ENCODE measurements at places on chromosomes 6 and 20.

DNA sequence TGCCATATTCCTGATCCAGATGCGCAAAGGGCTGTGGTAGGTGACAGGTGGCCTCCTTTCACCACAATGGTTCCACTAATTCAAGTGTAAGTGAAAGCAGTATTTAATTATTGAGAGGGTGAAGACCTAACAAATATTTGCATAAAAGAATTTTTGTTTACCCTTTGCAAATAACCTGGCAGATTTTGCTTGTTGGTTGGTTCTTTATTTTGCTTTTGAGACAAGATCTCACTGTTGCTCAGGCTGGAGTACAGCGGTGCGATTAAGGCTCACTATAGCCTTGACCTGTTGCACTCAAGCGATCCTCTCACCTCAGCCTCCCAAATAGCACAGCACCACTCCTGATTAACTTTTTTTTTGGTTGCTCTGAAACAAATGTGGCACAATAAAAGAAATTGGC lies 49.2 kb downstream of the PCNA start:
- no peak for DNase-seq

DNA sequence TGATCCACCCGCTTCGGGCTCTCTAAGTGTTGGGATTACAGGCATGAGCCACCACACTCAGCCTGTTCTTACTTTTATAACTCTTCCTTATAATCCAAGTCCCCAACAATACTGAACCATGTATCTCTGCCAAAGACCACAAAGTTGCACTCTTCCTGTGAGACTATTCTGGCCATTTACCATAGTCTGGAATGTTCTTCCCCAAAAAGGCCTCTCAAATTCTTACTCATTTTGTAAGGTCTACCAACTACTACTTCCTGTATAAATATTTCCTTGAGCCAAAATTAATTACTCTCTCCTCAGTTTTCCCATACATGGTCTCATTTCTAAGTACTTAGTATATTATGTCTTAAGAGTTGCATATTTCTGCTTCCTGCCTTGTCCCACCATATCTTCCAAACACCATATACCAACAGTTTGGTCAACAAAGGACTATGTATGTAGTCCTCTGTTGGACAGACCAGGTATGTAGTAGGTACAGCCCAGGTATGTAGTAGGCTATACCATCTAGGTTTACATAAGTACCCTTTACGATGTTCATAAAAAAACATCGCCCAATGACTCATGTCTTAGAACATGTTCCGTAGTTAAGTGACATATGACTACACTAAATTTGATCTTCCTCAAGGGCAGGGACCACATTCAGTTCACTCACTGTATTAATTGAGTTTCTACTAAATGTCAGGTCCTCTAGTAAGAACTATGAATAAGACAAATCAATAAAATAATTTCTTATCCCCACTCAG lies 22.0 kb downstream of the RANBP9 start:
- DNase-seq = no peak

- DNase-seq = no peak
Measured at GRCh38 chr6:127277878-127278843, 11.5 kb downstream of the RNF146 start.

- no peak for DNase-seq
Measured at GRCh38 chr20:19921284-19921793, 95.8 kb upstream of the NAA20 start.

DNA sequence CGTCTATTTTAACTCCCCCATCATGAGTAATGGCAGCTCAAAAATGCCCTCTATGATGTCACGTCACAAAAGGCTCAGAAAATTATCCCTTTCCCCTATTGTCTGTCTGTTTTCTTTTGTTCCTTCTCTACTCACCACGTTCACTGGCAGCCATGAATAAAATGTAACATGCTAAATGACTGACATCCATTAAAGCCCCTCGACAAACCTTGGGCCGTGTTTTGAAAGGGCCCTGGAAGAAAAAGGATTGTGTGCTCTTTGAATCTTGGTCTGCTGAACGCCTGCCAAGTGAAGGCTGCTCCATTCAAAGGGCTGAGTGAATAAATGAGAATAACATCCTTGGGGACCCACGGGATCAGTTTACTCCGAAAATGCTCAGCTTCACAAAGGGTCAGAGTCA lies 118.7 kb downstream of the RPS12 start:
- DNase-seq = no peak

DNA sequence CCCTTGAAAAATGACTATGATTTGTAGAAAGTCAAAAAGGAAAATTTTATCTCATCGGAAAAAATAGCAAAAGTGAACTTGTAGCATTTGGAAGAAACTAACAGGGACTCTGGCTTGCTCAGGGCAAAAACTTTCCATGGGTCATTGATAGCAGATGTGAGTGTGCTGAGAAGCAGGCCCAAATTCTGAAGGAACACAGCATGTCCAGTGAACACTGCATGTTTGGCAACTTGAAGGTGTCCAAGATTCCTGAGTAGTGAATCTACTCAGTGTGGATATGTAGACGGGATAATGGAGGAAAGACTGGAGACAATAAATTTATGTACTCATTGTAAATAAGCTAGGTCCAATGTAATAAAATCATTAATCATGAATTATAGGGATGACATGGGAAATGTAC lies 8.2 kb downstream of the SLC17A2 start:
- DNase-seq = no peak

DNA sequence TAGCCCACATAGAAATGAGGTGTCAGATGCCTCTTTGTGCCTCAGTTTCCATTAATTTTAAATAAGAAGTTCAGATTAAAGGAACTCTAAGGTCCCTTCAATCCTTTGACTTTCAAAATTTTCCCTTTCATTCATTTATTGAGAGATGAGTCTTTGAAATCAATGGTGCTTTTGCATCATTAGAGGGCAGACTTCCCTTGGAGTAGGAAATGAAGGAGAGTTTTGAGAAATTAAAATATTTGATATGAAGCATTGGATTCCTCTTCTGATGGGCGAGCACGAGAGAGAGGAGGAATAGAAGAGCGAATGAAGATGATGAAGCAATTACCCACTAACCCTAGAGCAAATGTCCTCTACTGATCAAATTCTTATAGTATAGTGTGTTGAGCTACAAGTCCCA lies 105.7 kb downstream of the EDN1 start:
- DNase-seq = no peak

DNA sequence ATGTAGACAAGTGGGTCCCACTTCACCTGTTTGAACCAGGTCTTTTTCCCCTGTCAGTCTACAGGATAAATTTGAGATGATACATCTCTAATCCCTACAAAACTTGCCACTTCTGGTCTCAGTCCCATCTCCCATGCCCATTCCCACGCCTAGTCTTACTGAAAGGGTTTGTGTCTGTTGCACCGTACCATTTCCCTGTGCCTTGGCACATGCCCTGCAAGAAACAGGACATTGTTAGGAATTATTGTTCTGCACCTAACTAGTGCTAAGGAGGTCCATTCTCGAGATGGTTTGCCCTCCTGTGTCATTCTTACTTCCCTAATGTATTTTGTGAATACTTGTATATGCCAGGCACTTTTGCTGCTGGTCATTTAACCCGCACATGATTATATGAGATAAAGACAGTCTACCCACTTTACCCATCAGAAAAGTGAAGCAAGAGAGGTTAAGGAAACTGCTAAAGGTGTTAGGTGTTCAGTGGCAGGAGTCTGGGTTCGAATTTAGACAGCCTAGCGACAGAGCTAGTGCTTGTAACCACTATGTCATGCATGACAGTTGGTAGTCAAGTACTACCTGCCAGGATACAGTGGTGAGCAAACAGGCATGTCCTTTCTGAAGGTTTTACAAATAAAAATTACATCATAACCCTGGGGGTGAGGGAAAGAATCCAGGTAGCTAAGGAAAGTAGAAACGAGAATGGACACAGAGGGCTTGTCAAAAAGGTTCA lies 12.7 kb downstream of the FAM217A start:
- no peak for DNase-seq

DNA sequence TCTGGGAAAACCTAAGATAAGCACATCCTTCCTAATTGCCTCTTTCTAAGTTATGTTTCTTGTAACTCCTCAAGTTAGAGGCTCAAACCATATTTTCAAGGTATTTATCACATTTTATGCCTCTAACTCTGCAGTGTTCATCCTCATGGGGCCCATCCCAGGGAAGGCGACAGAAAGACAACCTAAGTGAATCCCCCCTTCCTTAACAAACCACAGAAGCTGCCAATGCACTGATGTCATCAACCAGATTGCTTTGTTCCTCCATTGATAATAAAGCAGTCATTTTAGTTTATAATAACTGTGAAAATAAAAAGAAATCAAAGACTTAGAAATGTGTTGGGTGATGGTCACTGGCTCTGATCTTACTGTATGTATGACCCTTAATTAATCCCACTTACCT lies 119.5 kb upstream of the TCF21 start:
- no peak for DNase-seq

- no peak for DNase-seq
Measured at GRCh38 chr20:2149507-2149906, 47.9 kb downstream of the STK35 start.

DNA sequence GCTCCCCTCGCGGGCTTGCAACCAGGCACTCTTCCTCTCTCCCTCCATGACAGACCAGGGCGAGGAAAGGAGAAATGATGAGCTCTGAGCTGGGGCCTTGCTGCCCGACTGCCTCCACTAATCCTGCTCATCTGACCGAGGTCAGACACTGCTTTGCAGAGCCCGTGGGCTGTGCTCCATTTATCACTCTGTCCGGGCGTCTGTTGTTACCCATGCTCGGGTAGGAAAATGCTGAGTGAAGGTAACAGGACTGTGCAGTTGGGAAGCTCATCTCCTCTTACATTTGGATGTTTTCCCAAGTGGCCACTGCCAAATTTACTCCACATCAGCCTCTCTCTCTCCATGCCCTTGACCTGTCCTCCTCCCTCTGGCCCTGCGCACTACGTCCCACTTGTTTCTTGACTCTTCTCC lies 14.6 kb downstream of the RPS6KA2 start:
- no peak for DNase-seq

DNA sequence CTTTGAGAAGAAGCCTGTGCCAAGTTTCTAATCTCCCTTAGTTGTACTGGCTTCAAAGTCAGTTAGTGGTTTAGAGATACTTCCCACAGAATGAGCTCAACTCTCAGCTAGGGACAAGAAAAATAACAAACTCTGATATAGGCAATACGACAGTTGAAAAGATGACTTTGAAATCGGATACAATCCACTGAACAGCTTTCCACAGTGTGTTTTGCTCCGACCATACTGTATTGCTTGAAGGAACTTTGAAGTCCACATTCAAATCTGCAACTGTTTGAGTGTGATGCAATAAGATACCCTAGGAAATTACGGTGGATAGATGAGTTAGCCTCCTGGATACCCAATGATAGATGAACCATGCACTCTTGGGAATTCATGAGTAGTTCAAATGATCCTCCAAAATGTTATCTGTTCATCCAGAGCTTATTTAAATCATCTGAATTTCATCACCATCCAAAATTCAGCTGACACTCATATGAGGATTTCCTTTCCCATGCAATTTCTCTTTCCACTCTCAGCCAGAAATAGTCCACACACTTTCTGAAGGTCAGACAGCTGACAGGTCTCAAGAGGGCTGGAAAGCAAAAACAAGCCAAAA lies 443.8 kb downstream of the HAO1 start:
- DNase-seq = no peak

DNA sequence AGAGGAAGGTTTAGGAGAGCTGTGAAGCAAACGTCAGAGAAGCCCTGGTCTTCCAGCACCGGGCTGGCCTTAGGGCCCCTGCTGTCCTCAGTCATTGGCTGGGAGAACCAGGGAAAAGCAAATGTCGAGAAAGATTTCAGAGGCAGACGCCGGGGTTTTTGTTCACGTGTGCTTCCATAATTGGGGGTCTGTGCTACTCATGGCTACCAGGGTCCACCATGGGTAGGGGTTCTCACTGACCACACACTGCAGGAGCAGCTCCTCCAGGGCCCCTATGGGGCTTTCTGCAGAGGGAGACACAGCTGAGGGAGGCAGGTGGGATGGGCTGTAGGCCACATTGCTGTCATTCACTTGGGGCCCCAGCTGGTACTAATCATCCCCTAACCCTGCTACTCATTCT lies 291.8 kb upstream of the FOXQ1 start:
- DNase-seq = no peak

DNA sequence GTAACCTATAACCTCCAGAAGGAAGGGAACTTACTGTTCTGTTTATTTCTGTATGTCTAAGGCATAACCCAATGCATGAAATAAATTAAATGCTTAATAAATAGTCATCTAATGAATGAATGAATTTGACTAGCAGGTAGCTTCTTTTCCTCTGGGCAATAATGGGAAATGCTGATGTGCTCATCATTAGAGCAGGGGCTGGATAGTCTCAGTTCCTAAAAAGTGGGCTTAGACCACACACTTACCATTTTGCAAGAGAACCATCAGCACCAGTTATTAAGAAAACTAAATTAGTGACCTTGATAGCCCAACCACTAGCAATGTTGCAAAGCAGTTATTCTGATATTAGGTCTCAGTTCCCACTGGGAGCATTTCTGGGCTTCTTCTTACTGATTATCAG lies 449.7 kb downstream of the CDC5L start:
- DNase-seq = no peak

DNA sequence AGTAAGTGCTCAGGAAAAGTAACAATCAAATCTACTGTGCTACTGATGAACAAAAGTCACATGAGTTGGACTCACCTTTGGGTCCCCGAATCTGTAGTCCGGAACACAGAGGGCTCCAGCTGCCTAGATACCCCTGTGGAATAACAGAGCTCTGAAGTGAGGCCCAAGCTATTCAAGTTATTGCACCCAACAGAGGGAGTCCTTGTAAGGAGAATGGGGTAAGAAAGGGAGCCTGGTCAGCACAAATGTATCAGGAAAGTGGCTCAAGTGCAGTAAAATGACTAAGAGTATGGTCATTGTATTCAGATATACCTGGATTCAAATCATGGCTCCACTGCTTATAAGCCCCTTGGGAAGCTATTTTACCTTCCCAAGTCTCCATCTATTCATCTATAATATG lies 20.9 kb downstream of the EDN1 start:
- DNase-seq = no peak

DNA sequence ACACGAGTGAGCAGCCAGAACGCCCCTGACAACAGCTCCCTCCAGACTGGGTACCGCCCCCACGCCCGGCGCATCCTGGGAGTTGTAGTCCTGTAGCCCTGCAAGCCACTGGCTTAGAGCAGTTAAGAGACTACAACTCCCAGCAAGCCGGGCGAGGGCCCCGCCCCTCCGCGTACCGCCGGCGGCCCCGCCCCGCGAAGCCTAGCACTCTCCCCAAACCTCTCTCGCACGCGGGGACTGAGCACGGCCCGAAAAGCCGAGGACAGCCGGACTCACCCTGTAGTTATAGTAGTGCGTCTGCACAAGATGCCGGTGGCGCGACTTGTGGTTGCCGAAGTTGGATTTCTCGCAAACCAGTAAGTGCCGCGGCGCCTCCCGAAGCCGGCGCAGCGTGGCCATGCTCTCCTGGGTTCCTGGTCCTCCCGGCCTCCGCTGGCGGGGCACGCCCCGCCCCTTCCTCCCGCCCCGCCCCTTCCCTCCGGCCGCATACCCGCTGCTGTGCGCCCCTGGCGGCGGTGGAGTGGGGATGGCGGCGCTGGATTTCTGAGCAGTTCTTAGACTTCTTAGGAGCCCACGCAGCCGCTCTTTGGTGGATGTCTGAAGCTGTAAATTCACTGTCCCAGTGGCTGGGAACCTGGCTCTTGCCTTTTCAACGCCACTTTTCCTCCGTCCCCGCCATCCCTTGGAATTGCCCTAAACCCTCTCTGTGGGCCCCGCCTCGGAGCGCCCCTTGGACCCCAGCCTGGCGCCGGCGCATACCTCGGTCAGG lies at the start of gene RPP40:
Gene RPP40 (minus strand): TSS at position 434 of the 769 bp plus-strand sequence. CDS start 35 bp downstream, at position 399.
- peak; percentile 98 for DNase-seq

All from activated naive CD4-positive, alpha-beta T cell (primary cell).